ENCODE measurements at places on chromosomes 16 and 17.

DNA sequence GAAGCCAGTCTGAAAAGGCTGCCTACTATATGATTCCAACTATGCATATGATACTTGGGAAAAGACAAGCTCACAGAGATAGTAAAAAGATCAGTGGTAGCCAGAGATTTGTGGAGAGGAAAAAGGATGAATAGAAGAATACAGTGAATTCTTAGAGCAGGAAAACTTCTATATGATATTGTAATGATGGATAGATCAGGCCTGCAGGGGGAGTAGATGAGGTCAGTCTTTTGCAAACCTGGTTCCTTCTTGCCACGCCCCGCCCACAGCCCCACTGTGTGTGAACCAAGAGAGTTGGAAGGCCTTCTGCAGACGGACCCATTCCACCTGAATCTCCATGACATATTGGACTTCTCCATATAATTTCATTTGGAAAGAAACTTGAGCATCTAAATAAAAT, 761 bp upstream of the CCL8 start:
- DNase-seq: no peak

DNA sequence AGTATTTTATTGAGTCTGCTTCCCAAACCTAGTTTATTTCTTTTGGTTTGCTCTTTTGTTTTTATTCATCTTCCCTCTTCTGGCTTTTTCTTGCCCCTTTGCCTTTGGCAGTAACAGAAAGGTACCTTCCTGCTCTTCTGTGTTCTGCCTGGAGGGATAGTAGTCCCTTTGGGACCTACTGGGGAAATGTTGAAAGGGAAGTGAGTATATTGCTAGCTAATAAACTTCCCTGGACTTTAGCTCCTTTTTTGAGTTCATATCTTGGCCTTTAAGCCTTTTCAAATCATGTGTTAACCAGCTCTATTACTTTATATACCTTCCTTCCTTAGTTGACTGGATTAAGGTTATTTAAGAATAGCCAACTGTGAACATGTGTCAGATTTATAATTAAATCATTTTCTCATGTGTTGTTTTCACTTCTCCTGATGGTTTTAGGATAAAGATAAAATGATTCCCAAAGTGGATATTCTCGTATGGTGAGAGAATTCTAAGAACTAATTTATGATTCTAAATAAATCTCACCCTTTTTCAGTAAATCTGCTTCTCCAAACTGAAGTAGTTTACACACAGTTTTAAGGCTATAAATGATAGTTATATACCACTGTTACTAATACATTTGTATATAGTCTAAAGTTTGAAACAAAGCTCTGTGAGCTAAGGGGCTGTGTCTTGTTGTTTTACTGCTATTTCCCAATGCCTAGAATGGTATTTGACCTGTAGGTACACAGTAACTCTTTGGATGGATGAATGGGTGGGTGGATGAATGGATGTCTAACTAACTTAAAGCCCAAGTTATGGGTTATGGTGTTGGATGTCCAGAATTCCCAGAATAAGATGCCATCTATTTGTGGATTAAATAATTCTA, 45.7 kb downstream of the OMG start:
- DNase-seq: no peak

DNA sequence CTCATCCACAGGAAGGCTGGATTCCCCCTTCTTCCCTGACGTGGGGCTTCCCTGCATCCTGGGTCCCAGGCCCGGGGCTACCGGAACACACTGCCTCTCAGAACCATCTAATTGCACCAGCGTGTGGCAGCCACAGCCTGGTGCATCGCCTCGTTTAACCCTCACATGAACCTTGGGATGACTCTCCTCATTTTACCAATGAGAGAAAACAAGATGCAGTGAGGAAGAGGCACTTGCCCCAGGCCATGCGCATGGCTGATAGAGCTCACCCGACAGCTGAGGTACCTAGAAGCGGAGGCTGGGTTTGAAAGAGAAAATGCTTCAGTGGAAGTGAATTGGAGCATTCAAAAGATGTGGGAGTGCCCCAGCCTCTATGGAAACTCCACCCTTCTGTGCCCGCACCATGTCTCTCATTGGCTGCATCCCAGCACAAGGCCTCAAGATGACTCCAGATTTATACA, 162.3 kb downstream of the KATNIP start:
- DNase-seq: no peak

DNA sequence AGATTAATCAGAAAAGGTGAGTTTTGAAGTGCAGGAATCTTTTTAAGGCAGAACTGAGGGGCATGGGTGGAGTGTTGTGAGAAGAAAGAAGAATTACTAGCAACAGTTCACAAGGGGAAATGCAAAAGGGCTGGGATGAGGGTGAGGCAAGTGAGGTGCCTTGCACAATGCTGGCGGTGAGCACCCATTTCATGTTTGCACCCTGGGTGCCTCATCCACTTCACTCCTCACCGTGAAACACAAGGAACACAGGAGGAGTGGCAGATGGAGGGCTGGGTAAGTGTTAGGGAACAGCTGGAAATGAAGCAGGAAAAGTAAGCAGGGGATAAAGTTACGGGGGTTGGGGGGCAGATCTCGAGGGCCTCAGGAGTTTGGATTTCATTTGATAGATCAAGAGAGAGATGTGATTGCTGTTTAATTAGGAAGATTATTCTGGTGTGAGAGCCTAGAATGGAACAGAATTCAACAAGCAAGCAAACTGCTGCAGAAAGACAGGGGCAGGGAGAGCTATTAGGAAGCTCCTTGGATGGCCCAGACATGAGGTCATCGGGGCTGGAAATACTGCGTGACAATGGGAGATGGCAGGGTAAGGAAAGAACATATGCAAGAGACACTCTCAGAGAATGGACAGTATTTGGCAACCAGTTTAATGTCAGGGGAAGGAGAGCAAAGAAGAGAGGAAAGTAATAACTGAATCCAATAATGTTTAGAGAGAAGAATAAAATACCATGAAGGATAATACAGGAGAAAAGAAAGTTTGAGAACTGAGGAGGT, 8.3 kb upstream of the HEATR6 start:
- no peak for DNase-seq

- no peak for DNase-seq
Measured at GRCh38 chr17:65657251-65657828, 95.9 kb upstream of the AXIN2 start.

- DNase-seq: no peak
Measured at GRCh38 chr16:46768809-46769208, 20.7 kb upstream of the MYLK3 start.

Measured in mammary epithelial cell (primary cell).